Stimulated activated CD8-positive, alpha-beta memory T cell treated with anti-CD3 and anti-CD28 coated beads, Interleukin-7, amount 100 ng/mL, for 1 hour (primary cell): ENCODE measurements at places on chromosomes 6 and 20.

GRCh38 chr6:85866758-85867401 lies 224.2 kb upstream of the SYNCRIP start:
- no peak for DNase-seq

- DNase-seq: no peak
Observed at GRCh38 chr6:134315974-134316441, 1.9 kb downstream of the SGK1 start.

GRCh38 chr6:136593748-136594490 lies 43.7 kb upstream of the MAP7 start:
- no peak for DNase-seq

DNA sequence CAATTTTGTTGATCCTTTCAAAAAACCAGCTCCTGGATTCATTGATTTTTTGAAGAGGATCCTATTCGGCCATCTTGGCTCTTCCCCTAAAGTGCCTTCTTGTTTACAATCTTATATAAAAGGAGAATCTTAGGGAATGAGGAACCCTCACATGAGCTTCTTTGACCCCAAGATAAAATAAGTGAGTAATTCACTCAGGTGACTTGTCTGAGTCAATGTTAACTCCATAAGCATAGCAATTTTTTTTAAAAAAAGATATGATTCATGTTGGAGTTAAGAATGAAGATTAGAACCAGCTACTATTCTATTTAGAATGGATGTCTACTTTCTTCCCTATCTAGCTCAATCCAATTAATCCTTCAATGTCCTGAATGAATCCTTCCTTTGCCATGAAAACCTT lies 21.0 kb downstream of the WASF1 start:
- no peak for DNase-seq

DNA sequence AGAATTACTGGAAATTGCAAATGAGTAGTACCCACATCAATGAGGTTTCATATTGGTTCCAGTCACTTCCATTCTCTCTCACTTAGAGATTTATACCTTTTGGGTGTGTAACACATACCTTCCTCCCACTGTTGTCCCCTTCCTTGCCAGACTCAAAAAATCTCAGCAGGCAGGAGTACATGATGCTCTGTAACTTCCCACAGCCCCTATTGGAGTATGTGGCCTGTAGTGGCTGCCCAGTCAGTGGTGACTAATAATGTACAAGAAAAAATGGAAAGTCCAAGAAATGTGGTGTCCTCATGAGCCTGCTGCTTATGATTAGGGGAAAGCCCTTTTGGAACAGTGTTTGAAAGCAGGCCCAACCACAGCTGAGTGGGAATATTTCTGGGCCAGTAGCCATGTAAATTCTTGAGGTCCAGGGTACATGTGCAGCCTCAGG lies 312.0 kb downstream of the ZFAND3 start:
- no peak for DNase-seq

GRCh38 chr6:158556113-158556512 lies 3.8 kb upstream of the TMEM181 start:
- DNase-seq: no peak

DNA sequence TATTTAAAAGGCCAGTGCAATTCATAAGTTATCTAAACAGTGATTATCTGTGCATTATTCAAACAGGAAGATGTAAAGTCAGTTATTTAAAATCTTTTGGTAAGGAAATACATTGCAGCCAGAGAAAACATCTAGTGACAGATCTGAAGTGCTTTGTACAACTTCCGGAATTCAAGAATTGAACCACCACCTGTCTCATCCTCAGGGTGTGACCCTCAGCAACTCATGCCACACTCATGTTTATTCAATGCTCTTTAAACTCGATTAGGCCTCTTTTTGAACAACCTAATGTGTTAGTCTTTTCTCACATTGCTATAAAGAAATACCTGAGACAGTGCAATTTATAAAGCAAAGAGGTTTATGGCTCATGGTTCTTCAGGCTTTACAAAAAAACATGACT lies 62.6 kb upstream of the GGTLC1 start:
- no peak for DNase-seq

GRCh38 chr6:43283905-43284304 lies 14.2 kb upstream of the SLC22A7 start:
- DNase-seq: no peak

DNA sequence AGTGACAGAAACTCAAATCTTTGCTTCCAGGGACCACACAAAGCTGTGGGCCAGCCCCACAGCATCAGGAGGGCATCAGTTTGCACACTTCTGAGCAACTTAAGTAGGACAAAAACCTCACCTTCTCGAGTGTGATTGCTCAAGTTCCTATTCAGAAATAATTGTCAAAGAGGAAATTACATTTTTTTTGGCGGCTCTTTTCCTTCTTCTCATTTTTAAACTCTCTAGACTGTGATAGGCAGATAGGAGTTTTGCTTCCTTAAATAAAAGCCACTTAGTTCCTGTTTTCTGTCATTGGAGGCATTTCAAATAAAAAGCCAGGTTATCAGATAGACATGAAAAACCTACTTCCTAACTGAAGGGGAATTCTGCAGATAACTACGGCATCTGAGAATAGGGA lies 11.2 kb upstream of the TAGAP start:
- DNase-seq: no peak

DNA sequence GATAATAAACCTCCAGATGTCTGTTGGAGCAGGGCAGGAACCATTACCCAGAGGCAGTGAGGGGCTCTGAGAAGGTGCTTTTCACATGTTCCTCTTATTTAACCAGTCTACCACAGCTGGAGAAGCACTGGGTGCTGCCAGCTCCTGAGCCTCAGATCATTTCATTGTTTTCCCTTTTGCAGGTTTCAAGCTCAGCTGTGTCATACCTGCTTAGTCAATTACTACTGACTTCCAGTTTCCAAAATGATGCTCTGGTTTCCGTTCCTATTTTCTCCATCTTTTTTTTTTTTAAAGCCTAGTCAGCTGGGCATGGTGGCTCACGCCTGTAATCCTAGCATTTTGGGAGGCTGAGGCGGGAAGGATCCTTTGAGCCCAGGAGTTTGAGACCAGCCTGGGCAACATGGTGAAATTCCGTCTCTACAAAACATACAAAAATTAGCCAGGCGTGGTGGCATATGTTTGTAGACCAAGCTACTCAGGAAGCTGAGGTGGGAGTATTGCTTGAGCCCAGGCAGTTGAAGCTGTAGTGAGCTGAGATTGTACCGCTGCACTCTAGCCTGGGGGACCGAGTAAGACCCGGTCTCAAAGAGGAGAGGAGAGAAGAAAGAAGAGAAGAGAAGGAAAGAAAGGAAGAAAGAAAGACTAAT lies 6.7 kb downstream of the FLOT1 start:
- no peak for DNase-seq

- DNase-seq: no peak
Observed at GRCh38 chr6:154202339-154202738, 154.3 kb downstream of the IPCEF1 start.

GRCh38 chr6:131685266-131685780 lies 15.9 kb downstream of the OR2A4 start:
- no peak for DNase-seq

GRCh38 chr20:10002866-10003265 lies 31.9 kb upstream of the ANKEF1 start:
- DNase-seq: no peak

- no peak for DNase-seq
Observed at GRCh38 chr20:20843982-20844381, 131.5 kb upstream of the RALGAPA2 start.

DNA sequence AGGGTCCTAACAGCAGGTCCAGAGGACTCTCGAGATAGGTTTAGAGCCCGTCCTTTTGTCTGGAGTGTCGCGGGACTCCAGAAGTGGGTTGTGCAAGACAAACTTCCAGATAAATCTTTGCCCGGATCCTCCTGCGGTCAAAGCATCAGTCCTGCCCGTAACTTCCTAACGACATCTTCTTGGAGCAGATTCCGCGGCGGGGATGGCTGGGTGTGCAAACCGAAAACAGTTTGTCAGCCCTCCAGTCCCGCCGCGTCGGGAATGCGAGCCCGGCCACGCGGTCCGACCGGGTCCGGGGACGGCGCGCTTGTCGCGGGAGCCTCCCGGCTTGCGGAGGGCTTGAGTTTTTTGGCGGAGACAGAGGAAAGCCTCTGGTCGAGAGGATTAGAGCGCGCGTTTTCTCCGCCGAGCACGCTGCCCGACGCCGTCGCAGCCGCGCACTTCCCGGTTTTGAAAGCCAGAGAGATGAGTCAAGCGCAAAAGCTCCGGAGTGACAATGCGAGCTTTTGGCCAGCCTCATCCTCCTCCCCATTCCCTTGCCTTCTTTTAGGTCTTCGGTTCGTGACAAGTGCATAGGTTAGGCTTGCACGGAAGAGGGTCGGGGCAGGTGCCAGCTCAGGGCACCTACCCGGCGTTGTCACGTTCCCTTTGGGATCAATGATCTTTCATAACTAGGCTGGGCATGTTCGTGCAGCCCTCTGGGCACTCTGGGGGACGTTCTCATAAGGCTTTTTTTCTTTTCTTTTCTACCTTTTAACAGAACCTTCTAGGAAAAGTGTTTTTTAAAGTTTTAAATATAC lies 91.3 kb upstream of the PRDM1 start:
- no peak for DNase-seq

GRCh38 chr6:116528780-116529179 lies 16.7 kb downstream of the TRAPPC3L start:
- no peak for DNase-seq

DNA sequence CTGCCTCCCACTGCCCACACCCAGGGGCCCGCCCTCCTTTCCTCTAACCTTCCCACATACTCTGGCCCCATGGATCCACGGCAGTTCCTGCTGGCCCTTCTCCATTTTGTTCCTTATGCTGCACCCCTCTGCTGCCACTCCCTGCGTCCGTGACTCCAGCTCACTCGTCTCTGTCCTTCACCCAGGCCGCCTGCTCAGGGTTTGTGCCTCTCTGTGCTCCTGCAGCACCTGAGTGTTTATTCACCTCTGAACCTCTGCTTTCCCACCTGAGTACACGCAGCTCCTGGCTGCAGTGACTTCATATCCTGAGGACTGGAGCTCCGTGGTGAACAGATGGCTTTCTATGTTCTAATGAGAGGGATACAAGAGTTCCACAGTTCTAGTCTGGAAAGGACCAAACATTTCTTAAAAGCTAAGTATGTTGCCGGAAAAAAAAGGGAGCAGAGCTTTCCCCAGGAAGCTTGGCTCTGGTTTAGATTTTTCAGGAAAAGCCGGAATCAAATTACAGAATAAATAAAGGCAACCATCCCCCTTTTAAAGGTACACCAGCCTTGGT lies 1.5 kb upstream of the GNRH2 start:
- no peak for DNase-seq

- no peak for DNase-seq
Observed at GRCh38 chr6:127690092-127690491, 113.1 kb downstream of the C6orf58 start.

GRCh38 chr20:38164624-38165088 lies 414 bp downstream of the TGM2 start:
- no peak for DNase-seq

- DNase-seq: no peak
Observed at GRCh38 chr20:43977252-43977651, 62.6 kb downstream of the TOX2 start.

DNA sequence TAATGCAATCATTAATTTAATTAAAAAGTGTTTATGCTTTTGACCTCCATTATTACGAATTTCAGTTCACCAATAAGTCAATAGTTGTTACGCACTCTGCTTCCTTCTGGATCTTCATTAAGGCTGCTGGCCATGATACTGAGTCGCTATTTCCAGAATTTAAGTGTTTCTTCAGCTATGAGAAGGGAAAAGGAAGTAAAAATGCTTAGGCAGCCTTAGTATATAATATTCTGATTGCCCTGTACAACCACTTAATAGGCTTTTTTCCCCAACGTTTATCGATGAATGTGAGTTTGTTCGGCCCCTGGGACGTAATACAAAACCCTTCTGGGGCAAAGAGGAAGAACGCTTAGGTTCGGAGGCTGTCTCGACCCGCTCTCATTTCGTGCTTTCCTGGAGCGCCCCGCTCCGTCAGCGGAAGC lies 644 bp downstream of the OARD1 start:
- no peak for DNase-seq

GRCh38 chr20:3072530-3073250 lies 1.3 kb downstream of the OXT start:
- DNase-seq: no peak

DNA sequence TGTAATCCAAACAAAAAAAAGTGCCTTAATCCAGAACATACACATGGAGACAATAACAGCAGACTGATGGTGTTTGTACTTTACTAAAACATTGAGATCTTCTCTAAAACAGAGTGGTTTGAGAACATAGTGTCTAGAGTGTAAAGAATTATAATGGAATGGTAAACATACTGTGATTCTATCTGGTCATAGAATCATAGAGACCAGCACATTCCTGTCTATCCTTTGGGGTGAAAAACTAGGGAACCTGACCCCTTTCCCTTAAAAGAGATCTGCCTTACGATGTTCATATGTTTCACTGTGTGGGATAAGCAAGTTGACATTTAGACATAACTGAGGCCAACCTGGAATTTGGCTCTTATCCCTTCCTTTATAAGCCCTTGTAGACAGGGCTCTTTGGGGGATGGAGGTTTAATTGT lies 55.7 kb downstream of the TRMT11 start:
- no peak for DNase-seq

DNA sequence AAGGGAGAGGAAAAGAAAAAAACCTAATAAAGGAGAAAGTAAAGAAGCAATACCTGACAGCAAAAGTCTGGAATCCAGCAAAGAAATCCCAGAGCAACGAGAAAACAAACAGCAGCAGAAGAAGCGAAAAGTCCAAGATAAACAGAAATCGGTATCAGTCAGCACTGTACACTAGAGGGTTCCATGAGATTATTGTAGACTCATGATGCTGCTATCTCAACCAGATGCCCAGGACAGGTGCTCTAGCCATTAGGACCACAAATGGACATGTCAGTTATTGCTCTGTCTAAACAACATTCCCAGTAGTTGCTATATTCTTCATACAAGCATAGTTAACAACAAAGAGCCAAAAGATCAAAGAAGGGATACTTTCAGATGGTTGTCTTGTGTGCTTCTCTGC lies 70.8 kb upstream of the RNF146 start:
- no peak for DNase-seq

GRCh38 chr6:63565727-63566596 lies 6.3 kb upstream of the LOC128125822 start:
- DNase-seq: no peak

GRCh38 chr6:138691595-138692057 lies 81.9 kb upstream of the CCDC28A start:
- DNase-seq: no peak

DNA sequence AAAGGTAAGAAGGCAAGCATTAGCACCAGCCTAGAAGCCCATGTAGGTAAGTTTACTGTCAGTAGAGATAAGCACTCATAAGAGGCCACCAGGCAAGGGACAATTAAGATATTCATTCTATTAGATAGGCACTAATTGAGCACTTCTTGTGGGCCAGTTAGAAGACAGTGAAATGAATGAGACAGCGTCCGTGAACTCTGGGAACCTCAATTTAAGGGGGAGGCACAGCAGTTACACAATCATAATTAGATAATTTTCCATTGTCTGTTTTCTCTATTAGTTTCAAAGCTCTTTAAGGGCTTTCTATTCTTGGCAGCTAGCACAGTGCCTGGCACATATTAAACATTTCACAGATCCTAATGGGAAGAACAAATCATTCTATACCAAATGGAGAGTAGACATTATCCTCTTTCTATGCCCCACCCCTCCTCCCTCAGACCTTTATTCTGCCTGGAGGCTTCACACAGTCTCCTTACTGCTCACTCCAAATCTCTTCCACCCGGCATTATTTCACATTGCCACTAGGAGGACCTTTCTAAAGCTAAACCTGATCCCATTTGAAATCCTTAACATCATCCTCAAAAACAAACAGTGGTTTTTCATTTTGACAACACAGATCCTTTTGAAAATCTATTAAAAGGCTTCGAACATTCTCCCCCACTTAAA lies 529.6 kb downstream of the ADGRB3 start:
- DNase-seq: no peak

GRCh38 chr6:127206531-127207095 lies 60.1 kb upstream of the RNF146 start:
- DNase-seq: no peak
